LHCN-M2 (cell line): ENCODE measurements at places on chromosomes 1 and 21.

DNA sequence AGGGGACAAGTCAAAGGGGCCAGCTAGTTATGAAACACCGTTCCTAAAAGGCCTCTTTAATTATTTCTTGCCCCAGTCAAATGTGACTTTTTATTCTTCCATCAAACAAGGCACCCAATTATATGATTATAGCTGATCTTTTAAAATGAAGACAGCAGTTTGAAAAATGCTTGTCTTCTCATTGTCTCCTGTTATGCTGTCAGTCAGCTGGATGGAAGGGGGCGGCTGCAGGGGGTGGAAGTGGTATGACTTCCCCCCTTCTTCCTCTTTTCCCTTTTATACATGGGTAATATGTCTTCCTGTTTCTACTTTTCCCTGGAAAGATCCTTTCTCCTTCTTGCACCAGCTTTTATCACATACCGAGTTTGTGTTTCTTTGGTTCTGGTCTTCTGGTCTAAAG is 25.8 kb upstream of the KCNA10 start:
- DNase-seq: no peak

- no peak for DNase-seq
These were observed 2.1 kb upstream of the RAP1GAP start for GRCh38 chr1:21670956-21671902.

DNA sequence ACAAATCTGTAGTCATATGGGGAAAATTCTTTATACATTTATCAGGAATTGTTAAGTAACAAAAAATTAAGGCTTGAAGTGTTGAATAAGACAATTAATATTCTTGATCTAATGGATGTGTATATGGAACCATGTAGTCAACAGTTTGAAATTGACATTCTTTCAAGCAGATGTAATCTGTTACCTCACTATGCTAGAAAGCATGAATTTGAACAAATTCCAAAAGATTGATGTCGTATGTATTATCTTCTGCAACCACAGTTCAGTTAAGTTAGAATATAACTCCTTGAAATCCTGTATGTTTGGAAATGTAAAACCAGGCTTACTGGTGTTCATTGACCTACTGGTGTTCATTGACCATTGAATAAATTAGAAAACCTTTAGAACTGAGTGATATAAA is 16.1 kb downstream of the CCDC18 start:
- DNase-seq: no peak

DNA sequence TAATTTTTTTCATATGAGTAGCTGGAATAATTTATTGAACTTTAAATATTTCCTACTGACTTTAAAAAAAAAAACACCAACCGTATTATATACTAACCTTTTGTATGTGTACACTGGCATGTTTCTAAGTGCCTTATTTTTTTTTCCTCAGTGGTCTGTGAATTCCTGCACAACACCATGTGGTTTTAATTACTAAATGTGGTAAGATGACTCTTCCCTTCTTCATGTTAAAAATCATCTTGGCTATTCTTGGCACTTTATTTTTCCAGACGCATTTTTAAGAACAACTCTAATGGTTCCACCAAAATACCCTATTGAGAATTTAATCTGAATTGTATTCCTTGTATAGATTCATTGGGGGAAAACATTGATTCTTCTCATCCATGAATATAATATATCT is 28.4 kb downstream of the PPP2R5A start:
- peak; percentile 53 for DNase-seq
